ENCODE measurements at places on chromosomes 13 and 19.

DNA sequence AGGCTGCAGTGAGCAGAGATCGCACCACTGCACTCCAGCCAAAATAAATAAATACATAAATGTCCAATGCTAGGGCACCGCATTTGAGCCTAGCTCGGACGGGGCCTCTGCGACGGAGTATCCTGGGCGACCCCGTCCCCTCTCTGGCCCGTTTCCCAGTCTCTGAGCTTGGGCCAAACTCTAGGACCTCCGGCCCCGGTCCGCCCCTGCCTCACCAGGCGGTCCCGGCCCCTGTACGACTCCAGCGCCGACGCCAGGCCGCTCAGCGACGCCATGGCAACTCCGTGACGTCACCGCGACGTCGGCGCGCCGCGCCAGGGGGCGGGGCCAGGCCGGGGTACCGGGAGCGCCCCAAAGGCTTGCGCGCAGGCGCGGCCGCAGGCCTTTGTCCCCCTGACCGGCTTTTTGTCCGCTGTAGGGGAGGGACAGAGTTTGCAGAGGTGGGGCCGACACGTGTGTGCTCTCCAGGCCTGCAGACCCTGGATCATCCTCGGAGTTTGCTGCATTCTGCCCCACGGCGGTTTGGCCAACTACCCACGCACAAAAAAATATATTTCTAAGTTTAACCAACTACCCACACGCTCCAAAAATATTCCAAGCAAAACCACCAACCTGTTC lies at the start of gene PEX11G:
TSS of gene PEX11G (minus strand) at position 300 of the 618 bp plus-strand sequence. CDS start at position 275, 25 bp downstream.
- peak; percentile 85 for DNase-seq

DNA sequence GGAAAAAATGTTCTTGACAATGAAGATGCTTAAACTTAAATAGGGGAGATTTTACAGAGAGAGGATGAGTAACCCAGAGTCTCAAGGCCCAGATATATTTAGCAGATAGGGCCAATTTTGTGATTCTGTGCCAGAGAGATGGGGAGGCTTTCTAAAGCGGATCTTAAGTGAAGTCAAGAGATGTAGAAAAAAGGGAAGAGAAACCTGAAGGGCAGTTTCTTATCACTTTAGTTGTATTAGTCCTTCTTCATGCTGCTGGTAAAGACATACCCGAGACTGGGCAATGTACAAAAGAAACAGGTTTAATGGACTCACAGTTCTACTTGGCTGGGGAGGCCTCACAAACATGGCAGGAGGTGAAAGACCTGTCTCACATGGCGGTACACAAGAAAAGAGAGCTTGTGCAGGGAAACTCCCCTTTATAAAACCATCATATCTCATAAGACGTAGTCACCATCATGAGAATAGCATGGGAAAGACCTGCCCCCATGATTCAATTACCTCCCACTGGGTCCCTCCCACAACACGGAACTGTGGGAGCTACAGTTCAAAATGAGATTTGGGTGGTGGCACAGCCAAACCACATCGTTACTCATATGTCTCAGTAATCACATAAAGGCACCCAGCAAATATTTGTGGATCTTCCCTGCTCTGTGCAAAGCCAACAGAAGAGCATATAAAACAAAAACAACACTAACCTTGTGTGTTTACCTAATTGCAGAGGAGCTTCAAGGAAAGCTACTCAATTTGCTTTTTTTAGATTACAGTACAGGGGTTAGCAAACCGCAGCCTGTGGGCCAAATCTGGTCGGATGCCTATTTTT lies 102.6 kb upstream of the MYCBP2 start:
- DNase-seq, result no peak

DNA sequence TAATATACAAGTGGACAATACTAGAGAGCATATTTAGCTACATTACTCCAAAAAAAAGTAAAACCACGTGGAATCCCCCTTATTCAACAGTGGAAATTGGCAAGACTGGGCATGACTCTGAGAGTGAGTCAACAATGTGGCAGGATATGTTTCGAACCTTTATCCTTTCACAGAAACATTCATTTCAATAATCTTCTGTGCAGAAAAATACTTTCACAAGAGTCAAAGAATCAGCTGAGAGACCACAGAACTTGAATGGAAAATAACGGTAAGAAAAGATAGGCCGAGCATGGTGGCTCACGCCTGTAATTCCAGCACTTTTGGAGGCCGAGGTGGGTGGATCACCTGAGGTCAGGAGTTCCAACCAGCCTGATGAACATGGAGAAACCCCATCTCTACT lies 25.1 kb upstream of the CD70 start:
- DNase-seq, result no peak

- no peak for DNase-seq
These were observed 650.8 kb upstream of the KLF12 start for GRCh38 chr13:74784959-74785358.

DNA sequence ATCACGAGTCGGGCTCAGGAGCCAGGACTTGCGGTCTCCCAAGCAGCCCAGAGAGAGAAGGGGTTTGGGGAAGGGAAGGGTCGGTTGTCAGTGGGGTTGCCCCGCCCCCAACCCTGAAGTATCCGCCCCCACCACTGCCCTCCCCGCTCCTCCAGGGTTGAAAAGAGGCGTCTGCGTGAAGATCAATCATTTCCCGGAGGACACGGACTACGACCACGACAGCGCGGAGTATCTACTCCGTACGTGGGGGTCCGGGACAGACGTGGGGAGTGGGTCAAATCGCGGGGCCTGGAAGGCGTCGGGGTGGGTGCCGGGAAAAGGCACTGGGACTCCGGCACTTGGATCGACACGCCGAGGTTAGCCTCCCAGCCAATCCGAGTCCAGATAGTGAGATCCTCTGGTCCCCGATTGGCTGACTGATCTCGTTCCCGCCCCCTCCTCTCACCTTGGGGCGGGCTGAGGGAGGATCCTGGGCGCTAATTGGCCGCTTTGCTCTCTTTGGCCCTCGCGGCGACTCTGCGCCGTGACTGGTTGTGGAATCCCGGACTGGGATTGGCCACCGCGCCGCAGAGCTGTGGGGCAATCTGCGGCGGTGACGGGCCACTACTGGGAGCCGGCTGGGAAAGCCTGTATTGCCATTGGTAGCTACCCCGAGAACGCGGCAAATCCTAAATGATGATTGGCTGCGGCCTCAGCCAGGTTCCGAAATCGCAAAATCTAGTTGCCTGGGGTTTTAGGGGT lies 13.3 kb upstream of the CACNG6 start:
- no peak for DNase-seq

DNA sequence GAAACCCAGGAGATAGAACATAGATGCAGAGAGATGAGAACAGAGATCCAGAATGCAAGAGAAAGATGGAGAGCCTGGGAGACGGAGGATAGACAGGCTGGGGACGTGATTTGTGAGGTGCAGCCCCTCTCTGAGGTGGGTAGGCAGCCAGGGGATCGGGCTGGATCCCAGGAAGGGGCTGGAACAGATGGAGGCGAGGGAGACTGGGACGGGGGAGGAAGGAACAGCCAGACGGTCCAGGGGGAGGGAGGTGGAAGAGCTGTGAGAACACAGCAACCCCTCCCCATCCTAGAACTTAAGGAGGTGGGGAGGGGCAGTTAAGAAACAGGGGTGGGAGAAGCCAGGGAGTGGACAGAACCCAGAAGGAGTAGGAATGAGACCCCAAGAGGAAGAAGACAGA lies 3.1 kb downstream of the SLC17A7 start:
- DNase-seq, result no peak

GRCh38 chr13:61086087-61086486 lies 329.6 kb downstream of the PCDH20 start:
- no peak for DNase-seq

DNA sequence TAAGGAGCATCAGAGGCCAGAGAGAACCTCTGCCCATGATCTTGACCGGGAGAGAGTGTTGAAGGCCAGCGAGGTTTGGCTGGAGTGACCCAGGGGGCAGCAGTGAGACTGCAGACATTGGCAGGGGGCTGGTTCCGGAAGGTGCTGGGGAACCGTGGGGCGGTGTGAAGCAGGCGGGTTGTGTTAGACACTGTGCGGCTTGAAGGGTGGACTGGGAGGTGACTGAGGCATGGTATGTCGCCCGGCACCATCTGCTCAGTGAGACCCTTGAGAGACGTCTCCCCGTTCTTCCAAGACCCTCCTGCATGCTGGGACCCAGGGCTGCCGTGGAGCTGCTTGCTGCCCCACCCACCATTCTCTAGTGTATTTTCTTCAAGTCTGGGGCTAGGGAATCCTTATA lies 24.6 kb downstream of the CARM1 start:
- DNase-seq, result no peak

DNA sequence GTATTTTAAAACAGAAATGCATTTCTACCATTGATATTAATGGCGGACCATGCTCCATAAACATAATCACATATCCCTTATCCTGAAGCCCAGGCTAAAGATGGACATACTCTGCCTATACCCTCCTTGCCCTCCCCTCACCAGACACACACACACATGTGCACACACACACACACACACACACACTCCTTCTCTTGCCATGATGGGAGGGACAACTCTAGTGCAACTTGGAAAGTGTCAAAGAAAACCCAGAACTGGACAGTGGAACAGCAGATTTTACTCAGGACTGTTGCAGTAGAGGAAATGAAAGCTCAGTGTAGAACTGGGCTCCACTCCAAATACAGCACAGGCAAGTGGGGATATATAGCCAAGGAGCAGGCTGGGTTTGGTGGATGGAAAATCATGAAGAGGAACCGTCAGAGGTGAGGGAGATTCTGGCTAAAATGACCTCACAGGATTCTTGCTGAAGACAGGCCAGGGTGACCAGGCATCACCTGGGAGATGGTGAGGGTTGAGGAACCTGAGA lies 40.8 kb downstream of the TNFRSF19 start:
- DNase-seq, result no peak

DNA sequence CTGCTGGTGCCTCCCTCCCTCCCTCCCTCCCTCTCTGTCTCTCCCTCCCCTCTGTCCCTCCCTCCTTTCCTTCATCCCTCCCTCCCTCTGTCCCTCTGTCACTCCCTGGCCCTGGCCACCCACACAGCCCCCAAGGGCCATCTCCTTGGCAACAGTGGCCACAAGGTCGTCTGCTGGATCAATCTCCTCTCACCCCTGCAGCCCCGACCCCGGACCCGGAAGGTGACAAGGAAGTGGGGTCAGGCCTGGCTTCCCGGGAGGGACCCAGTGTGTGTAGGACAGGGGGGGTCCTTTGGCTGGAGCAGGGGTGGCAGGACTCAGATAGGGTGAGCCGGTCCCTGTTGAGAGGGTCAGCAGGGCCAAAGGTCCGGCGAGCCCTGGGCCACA lies 21.9 kb upstream of the TCF3 start:
- DNase-seq, result no peak

DNA sequence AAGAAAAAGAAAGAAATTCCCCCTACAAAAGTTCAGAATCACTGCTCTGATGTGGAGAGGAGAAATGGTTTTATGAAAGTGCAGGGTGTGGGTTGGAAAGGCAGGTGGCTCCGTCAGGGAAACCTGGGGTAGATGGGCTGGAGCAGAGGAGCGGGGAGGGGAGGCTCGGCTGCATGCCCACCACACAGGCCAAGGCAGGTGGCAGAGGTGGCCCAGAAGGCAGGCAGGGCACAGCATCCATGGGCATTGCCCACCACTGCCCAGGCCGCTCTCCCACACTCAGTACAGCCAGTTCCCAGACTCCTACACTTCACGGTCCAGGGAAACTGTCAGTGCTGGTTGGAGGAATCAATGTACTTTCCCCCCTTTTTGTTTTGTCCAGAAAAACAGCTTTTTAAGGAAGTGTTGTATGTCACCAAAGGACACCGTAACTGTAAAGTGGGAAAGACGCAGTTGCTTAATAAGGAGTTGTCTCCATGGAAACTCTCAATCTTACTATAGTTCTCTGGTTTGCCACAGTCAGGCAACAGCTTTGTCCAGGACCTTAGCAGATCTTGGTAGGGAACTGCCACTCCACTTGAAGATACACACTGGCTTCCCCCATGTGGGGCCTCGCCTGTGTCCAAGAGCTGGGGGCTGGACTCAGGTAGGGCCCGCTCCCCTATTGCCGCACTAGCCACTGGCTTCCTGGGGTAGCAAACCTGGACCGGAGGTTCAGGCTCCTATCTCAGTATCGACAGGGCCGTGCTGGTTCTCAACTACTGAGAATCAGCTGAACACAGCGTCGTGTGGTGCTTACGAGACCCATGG lies 82.9 kb downstream of the RAB20 start:
- DNase-seq, result no peak

DNA sequence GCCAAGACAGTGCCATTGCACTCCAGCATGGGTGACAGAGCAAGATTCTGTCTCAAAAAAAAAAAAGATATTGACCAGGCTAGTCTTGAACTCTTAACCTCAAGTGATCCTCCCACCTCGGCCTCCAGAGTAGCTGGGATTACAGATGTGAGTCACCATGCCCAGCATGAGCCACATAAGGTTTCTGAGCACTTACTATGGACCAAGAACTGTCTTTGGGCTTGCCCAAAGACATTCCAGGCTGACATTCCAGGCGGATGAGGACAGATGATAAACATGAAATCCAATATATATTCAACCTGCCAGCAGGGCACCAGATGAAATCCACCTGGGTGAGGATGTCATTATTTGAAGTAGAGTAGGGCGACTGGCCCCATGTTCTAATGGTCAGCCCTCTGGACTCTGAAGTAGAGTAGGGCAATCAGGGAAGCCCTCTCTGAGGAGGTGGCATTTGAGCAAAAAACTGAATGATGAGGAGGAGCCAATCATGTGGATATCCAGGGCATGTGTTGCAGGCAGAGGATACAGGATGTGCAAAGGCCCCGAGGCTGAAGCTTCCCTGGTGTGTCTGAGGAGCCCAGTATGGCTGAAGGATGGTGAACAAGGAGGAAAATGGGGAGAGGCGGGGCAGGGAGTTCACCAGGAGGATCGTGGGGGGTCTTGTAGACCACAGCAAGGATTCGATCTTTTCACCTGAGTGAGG lies 4.0 kb downstream of the C19orf38 start:
- DNase-seq, result no peak

- DNase-seq, result no peak
These were observed 8.8 kb downstream of the PPP1R13L start for GRCh38 chr19:45395821-45396617.

DNA sequence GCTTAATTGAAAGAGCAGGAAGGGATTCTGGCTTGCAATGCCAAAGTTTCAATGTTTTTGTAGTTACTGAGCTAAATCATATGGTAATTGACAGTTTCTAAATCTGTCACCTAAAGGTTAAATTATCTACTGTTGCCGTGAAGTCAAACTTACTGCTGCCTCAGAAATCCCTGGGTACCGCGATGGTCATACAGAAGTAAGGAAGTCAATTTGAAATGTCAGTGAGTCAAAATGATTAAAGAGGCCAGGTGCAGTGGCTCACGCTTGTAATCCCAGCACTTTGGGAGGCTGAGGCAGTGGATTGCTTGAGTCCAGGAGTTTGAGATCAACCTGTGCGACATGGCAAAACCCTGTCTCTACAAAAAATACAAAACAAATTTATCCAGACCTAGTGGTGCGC lies 48.8 kb upstream of the TPM4 start:
- DNase-seq, result no peak

All from right renal cortex interstitium (tissue), 3 donors.